Caki2 (cell line): ENCODE measurements at places on chromosomes 1 and 21.

DNA sequence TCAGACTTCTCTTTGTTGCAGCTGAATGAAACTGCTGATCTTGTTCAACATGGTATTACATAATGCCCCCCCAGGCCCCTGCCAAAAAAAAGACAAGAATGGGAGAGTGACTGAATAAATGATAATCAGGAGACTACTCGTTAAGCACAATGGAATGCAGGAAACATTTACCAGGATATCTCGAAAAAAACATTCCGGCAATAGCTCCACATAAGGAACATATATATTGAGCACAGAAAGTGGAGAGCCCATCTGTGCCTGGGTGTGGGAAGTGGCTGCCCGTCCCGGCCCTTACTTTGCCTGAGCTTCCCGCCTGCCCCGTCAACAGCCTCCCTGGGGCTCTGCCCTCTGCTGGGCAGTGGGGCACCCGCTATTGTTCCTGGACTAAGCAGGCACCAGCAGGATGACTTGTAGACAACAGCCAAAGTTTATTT, 13.3 kb downstream of the TRIM11 start:
- no peak for DNase-seq

- no peak for DNase-seq
These were observed 21.7 kb downstream of the SDC3 start for GRCh38 chr1:30886710-30887428.

- no peak for DNase-seq
These were observed 57.4 kb downstream of the LGR6 start for GRCh38 chr1:202250982-202251381.

DNA sequence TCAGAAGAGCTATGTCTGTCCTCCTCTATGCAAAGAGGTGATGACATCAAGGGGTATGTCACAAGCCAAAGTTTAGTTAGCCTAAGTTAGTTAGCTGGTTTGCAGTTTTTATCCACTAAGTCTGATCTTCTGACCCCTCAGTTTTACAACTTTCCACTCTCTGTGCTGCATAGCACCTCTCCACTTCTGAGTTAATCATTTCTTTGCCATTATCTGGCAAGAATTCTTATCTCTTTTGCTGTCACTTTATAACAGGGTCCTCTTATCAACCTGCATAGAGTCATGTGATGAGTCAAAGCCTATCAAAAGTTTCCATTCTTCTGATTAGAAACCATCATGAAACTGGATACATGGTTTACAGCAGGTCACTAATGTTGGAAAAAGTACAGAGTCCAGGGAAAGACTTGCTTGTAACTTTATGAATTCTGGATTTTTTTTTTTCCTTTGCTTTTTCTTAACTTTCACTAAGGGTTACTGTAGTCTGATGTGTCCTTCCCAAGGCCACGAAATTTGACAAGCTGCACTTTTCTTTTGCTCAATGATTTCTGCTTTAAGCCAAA, at the start of gene NR5A2:
NR5A2 (plus strand) TSS at position 447 of the 560 bp plus-strand sequence. CDS start 138 bp downstream, outside the sequence.
- peak; percentile 16 for DNase-seq

GRCh38 chr1:60813071-60813470, 269.3 kb upstream of the NFIA start:
- DNase-seq = no peak

DNA sequence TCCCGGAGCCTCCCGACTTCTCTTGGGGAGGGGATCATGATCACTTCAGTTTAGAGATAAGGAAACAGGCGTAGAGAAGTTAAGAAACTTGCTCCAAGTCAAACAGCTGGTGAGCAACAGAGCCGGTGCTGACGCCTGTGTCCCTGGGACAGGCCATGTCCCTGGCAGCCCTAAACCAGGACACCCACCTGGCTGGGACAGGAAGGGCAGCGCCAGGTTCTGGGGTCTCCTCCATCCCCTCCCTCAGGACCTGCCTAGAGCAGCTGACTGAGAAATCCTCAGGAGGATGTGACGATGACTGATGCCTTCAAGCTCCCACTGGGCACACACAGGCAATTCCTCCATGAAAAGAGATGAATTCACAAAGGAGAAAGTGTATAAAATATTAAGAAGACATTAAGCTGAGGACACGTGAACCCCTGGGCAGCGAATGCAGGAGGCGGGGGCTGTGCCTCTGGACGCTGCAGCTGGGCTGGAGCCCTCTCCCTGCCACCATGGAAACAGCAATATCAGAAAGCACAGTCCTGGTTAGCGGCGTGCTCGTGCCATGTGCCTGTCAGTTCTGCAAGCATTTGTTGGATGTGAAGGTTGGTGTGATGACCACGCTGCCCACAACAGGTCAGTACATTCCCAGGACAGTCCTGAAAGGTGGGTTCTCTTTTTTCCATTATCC, 40.1 kb upstream of the C1orf174 start:
- DNase-seq = no peak

DNA sequence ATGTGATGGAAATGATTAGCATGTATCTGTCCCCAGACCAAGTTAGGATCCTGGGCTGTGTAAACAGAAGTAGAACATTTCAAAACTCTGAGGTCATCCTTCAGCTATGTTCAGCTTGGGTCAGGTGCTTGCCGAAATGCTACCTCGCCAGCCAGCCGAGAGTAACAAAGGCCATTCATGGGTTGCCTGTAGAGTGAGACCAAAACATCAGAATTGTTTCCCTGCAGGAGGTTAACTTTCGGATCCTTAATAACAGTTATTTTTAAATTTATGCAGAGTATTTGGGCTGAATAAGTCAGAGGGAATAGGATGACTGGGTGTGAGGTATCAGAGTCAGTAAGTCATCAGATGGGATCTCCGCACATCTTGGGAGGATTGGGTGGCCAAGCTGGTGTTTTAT, 35.6 kb downstream of the SMYD2 start:
- peak; percentile 78 for DNase-seq

- no peak for DNase-seq
These were observed 38.1 kb downstream of the VANGL2 start for GRCh38 chr1:160438317-160438918.

DNA sequence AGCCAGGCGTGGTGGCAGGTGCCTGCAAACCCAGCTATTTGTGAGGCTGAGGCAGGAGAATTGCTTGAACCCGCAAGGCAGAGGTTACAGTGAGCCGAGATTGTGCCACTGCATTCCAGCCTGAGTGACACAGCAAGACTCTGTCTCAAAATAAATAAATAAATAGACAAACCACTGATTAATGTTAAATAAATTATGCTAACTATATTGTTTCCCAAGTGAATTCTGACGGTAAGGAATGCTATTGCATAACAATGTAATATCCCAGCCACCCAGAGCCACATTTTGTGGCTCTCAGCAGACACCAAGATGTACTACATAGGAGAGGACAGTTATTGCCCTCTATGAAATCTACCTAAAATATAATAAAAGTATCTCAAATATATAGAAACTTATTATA, 55.4 kb downstream of the LPGAT1 start:
- peak; percentile 30 for DNase-seq

DNA sequence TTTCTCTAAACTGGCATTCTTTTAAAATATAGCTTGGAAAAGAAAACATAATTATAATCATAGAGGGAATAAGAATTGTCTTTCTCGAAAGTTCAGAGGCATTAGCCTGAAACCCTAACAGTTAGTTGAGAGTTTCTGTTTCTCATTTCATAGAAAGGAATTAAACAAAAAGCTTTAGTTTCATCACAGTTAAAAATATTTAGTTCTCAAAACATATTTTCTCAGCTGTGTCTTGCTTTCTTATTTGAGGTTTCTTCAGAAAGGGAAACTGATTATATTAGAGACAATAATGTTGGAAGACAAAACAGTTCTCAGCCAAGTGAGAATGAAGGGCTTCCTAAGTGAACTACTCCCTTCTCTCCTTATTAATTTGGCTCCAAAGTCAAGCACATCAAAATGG, 75.4 kb upstream of the C1orf105 start:
- DNase-seq = no peak

DNA sequence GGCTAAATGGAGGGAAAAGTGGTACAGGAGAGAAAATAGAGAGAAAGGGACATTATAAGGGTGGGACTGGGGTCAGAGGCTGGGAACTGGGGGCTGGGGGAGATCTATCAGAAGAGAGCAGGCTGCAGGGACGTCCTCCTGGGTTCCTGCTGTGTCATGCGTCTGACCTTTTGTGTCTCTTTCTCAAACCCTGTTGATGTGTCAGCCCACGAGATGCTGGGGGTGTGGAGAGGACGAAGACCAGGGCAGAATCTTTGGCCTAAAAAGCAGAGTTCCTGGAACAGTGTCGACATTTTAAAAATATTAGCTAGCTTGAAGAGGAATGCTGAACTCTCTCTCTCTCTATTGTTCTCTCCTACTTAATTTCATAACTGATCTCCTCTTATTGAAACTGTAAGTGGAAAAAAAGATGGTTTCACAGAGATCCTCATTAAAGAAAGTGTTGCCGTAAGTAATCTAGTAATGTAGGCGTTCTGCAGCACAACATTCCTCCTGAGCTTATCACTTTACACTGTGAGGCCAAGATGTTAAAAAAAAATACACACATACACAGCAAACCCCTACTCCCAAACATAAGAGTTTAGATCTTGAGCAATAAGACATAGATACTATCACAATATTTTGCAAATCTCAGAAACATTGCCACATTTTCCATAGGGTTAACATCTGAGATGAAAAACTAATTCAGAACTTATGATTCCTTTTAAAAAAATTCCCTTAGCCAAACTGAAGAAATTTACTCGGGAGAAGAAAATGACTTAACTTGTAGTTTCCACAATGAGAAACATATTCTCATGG, 52.6 kb downstream of the RUNX1 start:
- DNase-seq = no peak

- DNase-seq = no peak
These were observed 39.2 kb downstream of the SIPA1L2 start for GRCh38 chr1:232590744-232591082.

- no peak for DNase-seq
These were observed 3.5 kb upstream of the GBP7 start for GRCh38 chr1:89179343-89179742.

DNA sequence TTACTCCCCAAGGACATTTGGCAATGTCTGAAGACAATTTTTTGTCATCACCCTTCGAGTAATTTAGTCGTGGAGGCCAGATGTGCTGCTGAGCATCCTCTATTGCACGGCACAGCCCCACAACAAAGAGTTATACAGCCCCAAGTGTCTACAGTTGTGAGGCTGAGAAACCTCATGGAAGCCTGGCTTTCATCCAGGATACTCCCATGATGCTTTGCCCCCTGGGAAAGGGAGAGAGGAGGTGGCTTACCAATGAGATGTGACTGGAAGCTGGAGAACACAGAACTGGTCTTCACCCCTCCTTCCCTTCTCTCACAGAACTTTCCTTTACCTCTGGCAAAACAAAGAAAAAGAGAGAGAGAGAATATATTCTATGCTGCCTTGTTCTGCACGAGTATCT, 150.9 kb upstream of the VAMP3 start:
- no peak for DNase-seq

- DNase-seq = no peak
These were observed 17.0 kb downstream of the CFAP126 start for GRCh38 chr1:161350671-161351070.

- DNase-seq = no peak
These were observed 1.4 kb upstream of the KCNJ6 start for GRCh38 chr21:37917612-37918011.

DNA sequence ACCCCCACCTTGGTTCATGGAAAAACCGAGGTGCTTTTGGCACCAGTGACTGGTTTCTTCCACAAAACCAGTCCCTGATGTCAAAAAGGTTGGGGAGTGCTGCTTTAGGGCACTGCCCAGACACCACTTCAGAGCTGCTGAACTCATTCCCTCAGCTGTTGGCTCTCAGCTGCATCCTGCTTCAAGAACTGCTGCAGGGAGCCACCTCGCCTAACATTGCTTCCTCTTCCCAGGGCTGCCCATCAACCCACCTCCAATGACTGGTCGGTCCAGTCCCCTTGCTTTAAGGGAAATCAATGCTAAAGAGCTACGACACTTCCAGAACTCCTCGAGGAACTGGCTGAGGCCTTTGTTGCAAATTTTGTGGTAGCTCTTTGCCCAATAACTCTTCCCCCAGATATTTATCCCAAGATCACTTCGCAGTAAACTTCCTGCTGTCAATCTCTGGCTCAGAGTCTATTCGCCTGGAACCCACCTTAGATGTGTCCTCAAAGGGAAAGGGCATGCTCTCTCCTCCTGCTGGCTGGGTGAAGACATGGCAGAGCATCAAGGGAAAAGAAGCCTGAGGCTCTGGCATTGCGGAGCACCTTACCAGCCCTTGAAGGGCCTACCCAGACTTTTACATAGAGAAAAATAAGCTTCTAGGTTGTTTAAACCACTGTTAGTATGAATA, 29.0 kb downstream of the C1orf52 start:
- no peak for DNase-seq

DNA sequence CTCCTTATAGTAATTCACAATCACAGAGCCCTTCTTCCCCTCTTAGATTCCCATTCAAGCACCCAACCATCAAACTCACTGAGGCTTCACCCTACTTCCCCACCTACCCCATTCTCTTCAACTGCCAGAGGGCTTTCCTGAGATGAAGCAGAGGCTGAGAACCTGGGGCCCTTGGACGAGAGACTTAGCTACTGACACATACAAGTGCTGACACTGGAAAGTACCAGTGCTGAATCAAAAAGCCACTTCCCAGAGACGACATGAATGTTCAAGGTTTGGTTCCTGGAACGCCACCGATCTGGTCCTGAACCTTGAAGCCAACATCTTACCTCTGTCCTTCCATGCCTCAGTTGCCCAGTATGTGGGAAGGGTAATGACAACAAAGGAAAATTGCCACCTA, 16.6 kb upstream of the RAP1A start:
- DNase-seq = no peak

GRCh38 chr1:24235921-24236788, 49.1 kb upstream of the IFNLR1 start:
- peak; percentile 61 for DNase-seq

- DNase-seq = no peak
These were observed 5.4 kb upstream of the ZNF281 start for GRCh38 chr1:200415227-200415626.

DNA sequence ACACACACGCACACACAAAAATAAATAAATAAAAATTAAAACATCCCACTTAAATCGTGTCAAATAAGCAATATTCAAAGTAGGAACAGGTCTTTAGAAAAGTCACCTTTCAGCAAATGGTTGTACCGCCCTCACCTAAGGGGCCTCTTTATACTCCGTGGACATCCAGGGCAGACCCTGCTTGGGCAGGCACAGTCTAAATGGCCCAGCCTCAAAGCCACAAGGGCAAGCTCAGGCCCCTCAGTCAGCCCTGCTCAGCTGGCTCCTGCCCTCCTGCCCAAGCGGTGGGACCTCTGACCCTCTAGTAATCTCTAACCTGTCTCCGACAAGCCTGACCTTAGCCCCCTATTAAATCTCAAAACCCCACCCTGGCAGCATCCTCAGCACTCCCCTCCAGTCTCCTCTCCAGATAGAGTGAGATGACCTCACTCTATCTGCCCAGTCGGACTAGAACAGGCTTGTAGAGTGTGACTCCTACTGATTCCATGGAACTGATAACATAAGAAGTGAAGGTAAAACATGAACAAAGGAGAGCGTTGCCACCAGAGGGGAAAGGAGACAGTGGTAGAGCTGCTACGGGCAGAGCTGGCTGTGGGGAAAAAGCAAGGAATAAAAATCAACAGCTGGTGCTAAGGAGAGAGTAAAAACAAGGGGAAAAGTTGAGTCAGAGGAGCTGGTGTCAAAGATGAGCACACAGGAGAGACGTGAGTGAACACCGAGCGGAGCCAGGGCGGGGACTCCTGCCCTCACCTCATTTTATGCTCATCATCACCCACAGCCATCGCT, 36.0 kb downstream of the SIPA1L2 start:
- peak; percentile 44 for DNase-seq
